ENCODE measurements at places on chromosomes 7 and 10.

- no peak for DNase-seq
Observed at GRCh38 chr10:108378779-108379178, 1214.3 kb upstream of the SORCS1 start.

GRCh38 chr7:55366461-55367070, 1.4 kb downstream of the LANCL2 start:
- DNase-seq, result peak; percentile 48

DNA sequence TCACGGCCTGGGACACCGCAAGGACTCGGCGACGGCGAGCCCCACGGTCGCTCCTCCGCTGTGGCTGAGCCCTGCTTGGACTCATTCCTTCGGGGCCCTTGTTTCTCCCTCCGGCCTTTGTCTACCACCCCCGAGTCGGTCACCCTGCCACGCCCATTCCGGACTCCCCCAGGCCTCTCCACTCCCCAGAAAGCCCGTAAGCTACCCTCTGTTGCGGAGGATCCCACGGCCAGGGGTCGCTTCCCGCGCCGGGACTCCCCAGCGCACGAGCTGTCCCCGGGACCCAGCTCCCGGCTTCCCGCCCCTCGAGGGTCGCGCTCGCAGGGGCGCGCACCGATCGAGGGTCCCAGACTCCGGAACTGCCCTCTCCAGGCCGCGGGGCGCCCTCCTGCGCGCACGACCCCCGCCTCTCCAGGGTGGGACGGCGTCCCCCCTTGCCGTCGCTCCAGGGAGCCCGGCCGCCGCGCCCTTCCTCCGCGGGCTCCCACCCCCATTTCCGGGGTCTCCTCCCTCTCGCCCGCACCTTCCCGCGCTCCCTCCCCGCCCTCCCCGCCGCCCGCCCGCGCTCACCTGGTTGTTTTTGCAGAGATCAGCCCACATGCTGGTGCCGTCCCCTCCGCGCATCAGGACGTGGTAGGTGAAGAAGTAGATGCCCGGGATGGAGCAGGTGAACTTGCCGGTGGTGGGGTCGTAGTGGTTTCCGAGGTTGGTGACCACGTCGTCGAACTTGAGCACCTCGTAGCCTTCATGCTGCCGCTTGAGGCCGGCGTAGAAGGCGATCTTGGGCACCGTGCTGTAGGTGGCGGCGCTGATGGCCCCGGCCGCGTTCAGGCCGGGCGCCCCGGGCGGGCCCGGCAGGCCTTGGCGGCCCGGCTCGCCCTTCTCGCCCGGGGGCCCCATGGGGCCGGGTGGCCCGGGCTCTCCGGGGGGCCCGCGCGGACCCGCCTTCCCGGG, 1.5 kb downstream of the C1QL3 start:
- DNase-seq, result no peak

DNA sequence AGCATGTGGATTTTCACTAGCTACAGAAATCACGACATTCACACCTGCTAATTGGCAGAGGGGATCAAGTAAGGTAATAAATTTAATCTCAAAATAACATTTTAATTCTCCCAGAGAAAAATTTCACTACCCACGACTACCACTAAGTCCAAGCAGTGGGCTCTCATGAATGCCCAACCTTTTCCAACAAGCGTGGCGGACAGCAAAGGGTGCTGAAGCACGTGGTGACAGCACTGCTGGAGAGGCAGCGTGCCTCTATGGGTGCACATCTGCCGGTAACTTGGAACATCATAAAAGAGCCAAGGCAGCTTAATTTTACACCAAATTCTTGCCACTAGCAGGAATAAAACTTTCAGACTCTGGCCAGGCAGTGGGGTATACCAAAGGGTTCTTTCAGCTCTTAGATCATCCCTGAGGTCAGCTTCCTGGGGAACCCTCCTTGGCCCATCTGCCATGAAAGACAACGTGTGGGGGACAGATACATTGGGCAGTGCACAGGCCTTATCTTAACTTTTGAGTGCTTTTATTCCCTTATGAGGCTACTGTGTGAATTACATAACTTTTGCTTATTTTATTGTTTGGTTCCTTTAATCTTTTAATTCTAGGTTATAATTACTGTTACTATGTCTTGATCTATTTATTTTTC, 206.7 kb upstream of the KCTD7 start:
- DNase-seq, result no peak

- peak; percentile 86 for DNase-seq
Observed at GRCh38 chr10:71344993-71345480, 26.0 kb downstream of the SLC29A3 start.

- DNase-seq, result no peak
Observed at GRCh38 chr10:74748468-74749031, 77.8 kb upstream of the KAT6B start.

Measured in myocyte (in vitro differentiated cells).